Activated CD8-positive, alpha-beta memory T cell treated with anti-CD3 and anti-CD28 coated beads for 1 hour (primary cell): ENCODE measurements at places on chromosomes 3 and 15.

DNA sequence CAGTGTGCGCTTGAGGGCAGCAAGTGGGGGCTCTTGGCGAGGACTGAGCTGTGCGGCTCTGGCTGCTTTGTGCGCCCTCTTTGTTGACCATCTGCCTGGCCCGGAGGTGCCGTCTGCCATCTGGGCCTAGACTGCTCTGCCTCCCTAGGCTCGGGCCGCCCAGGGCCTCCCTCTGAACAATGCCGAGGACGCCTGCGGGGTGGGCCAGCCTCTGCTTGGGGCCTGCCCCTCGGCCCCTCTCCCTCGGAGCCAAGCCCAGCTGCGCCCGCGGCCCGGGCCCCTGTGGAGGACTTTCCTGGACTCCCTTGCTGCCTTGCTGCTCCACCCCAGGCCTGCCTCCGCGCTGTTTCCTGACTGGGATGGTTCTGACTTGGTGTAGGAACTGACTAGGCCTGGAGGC is 31.9 kb upstream of the SPSB4 start:
- DNase-seq, result no peak

DNA sequence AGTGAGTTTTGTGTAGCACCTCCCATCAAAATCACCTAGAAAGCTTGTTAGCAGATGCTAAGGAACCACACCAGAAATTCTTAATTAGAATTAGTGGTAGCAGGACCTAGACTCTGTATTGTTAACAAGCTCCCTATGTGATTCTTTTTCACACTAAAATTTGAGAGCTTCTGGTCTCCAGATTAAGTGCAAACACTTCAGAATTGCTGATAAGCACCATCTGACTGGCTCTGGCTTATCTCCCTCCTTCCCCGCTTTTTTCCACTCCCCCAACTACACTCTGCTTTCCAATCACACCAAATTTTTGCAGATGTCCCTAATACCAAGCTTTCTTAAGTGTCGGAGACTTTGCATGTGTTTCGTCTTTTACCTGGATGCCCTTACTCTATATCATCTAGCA is 410.1 kb upstream of the DPH6 start:
- no peak for DNase-seq

DNA sequence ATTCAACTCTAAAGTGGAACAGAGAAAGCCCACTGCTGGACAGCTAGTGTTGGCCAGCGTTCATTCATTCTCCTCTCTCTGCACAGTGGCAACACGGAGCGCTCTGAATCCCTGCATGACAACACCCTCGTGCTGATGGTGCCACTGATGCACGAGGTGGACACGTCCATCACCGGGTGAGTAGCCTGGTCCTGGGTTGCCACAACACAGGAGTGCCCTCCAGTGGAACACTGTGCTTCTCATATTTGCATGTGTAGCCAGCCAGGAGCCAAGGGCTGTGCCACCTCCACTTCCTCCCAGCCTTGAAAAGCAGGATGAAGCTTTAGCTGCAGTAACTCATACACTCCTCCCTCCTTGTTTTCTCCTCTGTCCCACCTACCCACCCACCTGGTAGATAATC is 120.0 kb upstream of the CTDSPL start:
- no peak for DNase-seq

DNA sequence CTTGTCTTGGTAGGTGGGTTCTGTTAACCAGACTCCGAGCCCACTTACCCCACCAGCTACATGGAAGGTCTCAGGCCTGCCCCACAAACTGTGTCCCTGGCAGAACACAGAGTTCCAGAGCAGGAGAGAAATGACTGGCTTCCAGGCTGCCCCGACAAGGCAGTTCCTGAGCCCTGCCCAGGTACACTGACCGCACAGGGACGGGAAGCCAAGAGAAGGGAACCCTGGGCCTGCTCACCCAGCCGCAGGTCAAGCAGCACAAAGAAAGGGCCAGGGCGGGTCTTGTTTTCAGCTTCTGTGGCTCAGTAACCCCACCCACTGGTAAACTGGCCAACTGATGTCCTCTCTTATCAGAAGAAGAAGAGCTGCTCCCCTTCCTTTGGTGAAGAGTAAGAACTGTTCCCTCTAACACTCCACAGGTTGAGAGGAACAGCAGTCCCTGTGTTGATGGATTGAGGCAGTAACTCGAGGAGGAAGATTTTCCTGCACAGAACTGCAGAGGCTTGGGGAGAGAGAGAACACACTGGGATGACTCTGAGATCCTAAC is 68.4 kb downstream of the CRTC3 start:
- DNase-seq, result no peak

DNA sequence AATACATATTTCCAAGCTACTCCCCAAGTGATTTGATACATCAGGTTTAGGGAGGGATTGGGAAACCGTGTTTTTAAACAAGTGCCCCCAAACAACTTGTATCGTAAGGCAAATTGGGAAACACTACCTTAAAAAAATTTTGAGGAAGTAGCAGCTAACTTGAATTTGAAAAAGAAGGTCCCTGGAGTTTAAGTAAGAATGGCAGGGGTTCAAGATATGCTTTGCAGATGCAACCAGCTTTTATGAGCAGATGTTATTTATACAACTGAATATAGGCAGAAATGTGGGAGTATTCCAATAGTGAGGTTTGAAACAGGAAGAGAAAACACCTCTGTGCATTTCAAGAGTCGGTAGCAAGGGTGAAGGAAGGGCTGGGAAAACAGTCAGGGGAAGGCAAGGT is 139.6 kb downstream of the IL20RB start:
- no peak for DNase-seq

GRCh38 chr3:132405188-132405587 is 12.1 kb upstream of the DNAJC13 start:
- DNase-seq, result no peak

GRCh38 chr3:191051037-191051436 is 148.0 kb upstream of the OSTN start:
- no peak for DNase-seq

GRCh38 chr3:166879661-166880060 is 500.4 kb downstream of the ZBBX start:
- DNase-seq, result no peak

GRCh38 chr3:32045091-32045915 is 61.1 kb upstream of the GPD1L start:
- no peak for DNase-seq

- DNase-seq, result no peak
Measured at GRCh38 chr15:77783636-77784035, 150.9 kb upstream of the LINGO1 start.

- no peak for DNase-seq
Measured at GRCh38 chr3:4972652-4973643, 6.3 kb upstream of the BHLHE40 start.

DNA sequence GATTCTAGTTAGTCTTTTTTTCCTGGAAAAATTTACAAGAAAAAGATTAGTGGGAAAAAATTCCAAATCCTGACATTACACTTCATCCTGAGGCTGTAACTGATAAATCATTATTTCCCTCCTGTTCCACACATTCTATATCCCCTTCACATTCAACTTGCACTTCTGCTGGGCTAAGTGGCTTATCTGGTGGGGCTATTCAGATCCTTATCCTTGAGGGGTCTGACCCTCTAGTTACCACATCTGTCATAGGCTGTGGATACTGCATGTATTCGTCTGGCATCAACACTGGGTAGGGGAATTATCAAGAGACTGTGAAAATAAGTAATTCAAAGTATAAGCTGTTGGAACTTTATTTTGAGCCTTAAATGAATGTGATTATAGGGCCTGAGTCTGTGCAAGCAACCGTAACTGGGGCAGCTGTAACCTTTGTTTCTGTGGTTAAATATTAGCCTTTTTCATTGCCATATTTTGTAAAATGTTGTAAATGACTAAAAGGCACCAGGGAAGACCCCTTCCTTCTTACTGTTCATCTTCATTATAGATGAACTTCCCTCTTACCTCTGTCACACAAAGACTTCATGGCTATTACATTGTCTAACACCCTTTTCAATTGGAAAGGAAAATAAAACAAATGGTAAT is 28.0 kb upstream of the TEX9 start:
- no peak for DNase-seq

DNA sequence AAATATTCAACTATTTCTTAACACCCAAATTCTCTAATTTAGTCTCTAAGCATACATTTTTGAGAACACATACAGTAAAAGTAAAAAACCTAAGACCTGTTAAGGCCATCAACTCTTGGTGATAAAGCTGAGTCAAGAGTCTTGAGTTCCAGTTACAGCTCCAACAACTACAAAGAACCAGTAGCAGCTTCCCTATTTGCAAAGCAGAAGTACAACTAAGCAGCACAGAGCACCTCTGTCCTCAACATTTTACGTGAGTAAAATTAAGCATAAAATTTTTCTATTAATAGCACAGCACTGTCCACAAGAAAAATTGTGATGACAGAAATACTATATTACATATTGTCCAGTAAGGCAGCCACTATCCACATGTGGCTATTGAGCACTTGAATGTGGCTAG is 4.4 kb downstream of the PCOLCE2 start:
- DNase-seq, result no peak

DNA sequence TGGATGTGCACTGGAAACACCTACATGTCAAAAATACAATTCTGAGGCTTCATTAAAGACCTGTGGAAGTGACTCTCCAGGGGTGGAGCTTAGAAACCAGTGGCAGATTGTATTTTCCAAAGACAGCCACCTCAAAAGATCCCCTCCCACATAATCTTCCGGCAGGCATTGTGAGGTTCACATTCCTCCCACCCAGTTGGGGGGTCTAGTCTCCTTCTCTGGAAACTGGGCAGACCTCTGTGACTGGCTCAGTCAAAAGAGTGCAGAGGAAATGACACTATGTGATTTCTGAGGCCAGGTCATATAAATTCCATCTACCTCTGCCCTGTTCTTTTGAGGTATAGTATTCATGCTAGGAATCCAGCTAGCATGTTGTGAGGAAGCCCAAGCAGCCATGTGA is 1.9 kb upstream of the CFAP92 start:
- DNase-seq, result no peak

DNA sequence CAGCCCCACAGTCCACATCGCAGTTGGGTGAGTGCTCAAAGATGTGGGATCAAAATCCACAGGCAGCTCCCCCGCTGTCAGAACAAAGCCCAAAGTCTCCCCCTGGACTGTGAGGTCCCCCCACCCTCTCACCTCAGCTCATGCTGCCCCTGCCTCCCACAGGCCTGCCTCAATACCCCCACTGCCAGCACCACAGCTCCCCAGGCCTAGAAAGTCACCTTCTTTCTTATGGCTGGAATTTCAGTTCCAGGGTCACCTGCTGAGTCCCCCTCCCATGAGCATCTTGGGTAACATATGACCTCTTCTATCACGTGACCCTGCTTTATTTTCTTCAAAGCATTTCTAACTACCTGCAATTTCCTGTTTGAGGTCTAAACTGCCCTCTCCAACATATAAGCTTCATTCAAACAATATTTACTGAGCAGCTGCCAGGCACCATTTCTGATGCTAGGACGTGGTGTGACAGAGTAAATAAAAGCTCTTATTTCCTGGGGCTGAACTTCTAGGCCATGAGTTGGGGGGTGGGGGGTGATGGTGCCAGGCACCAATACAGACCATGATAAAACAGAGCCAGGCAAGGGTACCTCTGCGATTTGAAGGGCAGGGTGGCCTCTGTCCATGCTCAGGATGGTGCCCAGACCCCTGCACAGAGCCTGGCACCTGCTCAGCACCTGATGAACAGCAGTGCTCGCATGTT is 2.4 kb upstream of the TMEM89 start:
- no peak for DNase-seq

- no peak for DNase-seq
Measured at GRCh38 chr3:29440413-29441305, 159.8 kb downstream of the RBMS3 start.

- no peak for DNase-seq
Measured at GRCh38 chr15:64636556-64636955, 138.8 kb downstream of the RBPMS2 start.

GRCh38 chr15:100923902-100924301 is 4.7 kb downstream of the LRRK1 start:
- no peak for DNase-seq

DNA sequence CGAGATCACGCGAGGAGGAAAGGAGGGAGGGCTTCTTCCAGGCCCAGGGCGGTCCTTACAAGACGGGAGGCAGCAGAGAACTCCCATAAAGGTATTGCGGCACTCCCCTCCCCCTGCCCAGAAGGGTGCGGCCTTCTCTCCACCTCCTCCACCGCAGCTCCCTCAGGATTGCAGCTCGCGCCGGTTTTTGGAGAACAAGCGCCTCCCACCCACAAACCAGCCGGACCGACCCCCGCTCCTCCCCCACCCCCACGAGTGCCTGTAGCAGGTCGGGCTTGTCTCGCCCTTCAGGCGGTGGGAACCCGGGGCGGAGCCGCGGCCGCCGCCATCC is 1.1 kb upstream of the SETD5 start:
- DNase-seq, result peak; percentile 53

GRCh38 chr3:32414522-32415202 is 23.0 kb downstream of the CMTM7 start:
- no peak for DNase-seq

GRCh38 chr15:52653431-52653964 is 25.7 kb downstream of the ATOSA start:
- DNase-seq, result no peak

GRCh38 chr15:62474771-62475124 is 309.7 kb upstream of the C2CD4B start:
- DNase-seq, result no peak

DNA sequence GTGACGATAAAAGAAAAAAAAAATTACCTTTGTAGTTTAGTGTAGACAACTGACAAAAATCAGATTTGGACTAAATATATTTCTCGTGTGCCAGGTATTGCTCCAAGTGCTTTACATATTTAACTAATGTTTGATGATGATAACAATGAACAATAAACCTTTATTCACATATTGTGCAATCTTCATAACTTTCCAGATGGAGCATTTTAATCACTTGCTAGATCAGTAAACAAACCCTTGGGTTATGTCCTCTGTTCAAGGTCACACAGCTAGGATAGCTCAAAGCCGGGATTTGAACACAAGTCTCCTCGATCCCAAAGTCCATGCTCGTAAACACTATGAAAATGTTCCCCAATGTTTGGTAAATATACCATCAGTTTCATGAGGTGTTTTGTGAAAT is 14.5 kb downstream of the NCEH1 start:
- no peak for DNase-seq

- DNase-seq, result no peak
Measured at GRCh38 chr3:47847260-47847659, 44.3 kb downstream of the DHX30 start.

DNA sequence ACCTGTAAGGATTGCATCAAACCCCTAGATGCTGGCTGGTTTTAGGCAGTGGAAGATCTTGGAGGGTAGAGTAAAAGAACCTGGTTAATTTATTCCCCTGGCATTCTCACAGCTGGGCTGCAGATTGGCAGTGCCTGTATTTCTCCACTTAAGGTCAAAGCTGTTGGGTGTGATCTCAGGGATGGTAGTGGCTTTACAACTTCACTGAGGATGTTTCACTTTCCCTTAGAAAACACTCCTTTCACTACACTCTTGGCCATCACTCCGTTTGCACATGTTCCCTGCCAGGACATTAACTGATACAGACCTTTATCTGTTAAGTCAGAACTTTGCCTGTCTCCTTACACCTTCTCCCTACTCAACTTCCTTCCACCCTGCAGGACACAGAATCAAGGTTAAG is 779.1 kb upstream of the SEMA6D start:
- no peak for DNase-seq

- no peak for DNase-seq
Measured at GRCh38 chr3:148309390-148310035, 388.2 kb upstream of the AGTR1 start.

- DNase-seq, result no peak
Measured at GRCh38 chr15:42868683-42869082, 51.9 kb downstream of the TTBK2 start.

GRCh38 chr15:66070220-66070934 is 183.2 kb downstream of the MEGF11 start:
- DNase-seq, result no peak

GRCh38 chr3:155435821-155436220 is 142.3 kb upstream of the STRIT1 start:
- DNase-seq, result no peak
